T-helper 17 cell (primary cell): ENCODE measurements at places on chromosomes 5 and 9.
A peak's percentile ranks its signal among the peaks of the same experiment; 100 is the strongest.

- H3K4me3 ChIP-seq = no peak overlapping the region
- no peak for DNase-seq
- H3K27me3 ChIP-seq = no peaks in the 10 kb centered on the region
- H3K4me1 ChIP-seq = no peaks in the 10 kb centered on the region
- no peaks in the 10 kb centered on the region for H3K36me3 ChIP-seq
Measured at GRCh38 chr5:34439601-34440000, 216.5 kb upstream of the RAI14 start.

DNA sequence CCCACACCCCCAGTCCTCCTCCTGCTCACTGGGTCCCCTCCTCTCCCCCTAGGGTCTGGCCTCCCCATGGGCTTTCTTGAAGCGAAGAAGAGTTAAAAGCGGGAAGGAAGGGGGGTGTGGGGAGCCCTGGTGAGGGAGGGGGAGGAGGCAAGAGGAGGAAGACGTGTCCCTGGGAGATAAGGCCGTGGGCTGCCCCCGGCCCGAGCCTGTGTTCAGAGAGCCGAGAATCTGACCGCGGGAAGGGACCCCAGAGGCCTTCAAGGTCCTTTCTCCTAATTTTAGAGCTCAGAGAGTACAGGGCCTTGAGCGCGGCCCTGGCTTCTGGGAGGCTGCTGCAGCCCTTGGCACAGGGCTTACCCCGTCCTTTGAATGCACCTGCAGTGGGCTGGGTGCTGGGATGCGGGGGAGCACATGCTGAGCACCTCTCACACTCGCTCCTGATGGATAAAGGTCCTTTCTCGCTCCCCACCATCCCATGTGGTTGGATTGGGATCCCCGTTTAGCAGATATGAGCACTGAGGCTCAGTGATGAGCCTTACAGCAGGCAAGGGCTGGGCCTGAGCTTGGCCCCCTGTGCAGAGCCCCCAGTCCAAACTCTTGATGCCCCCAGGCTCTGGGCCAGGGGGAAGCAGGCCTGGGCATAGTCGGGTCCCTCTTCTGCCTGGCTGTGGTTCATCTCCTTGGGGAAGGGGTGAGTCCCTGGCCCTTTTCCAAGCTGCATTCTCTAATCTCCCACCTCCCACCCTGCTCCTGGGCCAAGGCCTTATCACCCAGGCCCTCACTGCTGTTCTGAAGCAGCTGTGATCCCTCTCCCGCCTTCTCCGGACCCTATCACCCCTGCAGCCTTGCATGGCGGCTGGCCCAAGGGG is 5.9 kb downstream of the GFI1B start:
- DNase-seq = no peak
- H3K36me3 ChIP-seq = no peaks in the 10 kb centered on the region
- peaks cover 80% of the 10 kb centered on the region for H3K27me3 ChIP-seq
- peaks cover 2% of the 10 kb centered on the region for H3K4me1 ChIP-seq
- H3K27ac ChIP-seq = no peak overlapping the region
- H3K4me3 ChIP-seq = no peak overlapping the region

- peaks cover 8% of the 10 kb centered on the region for H3K4me1 ChIP-seq
- H3K27ac ChIP-seq = no peak overlapping the region
- no peak for DNase-seq
- H3K27me3 ChIP-seq = peaks cover 72% of the 10 kb centered on the region
- peak overlapping the region; percentile 79 for H3K4me3 ChIP-seq
- H3K36me3 ChIP-seq = peaks cover 6% of the 10 kb centered on the region
Measured at GRCh38 chr5:77973253-77973609, 197.1 kb upstream of the TBCA start.

- H3K27me3 ChIP-seq = peaks cover 50% of the 10 kb centered on the region
- DNase-seq = no peak
- H3K4me3 ChIP-seq = no peak overlapping the region
Measured at GRCh38 chr5:115494570-115495289, 49.8 kb downstream of the FEM1C start.

DNA sequence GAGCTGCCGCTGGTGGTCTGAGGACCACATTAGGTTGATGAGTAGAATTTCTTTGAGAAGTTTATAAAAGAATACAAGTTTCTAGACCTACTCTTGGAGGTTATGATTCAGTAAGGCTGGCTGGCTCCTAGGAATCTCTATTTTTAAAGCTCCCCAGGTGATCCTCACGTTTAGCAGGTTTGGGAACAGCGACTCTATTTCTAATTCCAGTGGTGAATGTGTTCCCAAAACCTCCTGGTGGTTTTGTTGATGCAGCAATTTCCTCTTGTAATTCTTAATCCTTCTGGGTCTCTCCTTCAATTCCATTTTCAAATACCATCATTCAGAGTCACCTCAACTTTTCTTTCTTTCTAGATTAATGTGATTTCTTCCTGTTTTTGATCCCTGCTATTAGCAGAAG is 215.9 kb upstream of the RFX3 start:
- H3K36me3 ChIP-seq = no peaks in the 10 kb centered on the region
- peaks cover 10% of the 10 kb centered on the region for H3K27me3 ChIP-seq
- no peaks in the 10 kb centered on the region for H3K4me1 ChIP-seq
- no peak for DNase-seq
- no peak overlapping the region for H3K27ac ChIP-seq
- no peak overlapping the region for H3K4me3 ChIP-seq

DNA sequence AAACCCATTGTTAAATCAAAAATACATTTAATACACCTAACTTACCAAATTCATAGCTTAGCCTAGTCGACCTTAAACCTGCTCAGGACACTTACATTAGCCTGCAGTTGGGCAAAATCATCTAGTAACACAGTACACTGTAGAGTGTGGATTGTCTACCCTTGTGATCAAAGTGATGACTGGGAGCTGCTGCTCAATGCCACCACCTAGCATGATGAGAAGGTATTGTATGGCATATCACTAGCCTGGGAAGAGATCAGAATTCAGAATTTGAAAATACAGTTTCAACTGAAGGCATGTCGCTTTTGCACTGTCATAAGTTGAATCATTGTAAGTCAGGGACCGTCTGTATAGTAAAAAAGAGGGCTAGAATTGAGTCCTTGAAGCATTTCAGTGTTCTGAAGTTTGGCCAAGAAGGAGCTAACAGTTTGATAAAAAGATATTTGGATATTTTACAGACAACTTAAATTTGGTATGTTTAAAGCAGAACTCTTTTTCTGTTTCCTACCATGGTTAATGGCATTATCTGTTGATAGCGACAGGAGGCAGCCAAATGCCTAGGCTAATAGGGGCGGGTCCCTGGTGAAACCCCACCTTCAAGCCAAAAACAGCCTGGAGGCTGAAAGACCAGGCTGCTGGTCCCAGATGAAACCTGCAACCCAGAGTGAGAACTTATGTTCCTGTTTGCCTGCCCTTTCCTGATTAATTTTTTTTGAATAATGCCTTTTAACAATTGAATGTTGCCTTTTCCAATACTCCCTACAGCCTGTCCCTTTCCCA is 23.0 kb downstream of the SMIM15 start:
- DNase-seq = no peak
- H3K4me3 ChIP-seq = no peak overlapping the region
- no peaks in the 10 kb centered on the region for H3K36me3 ChIP-seq
- no peaks in the 10 kb centered on the region for H3K27me3 ChIP-seq
- H3K4me1 ChIP-seq = peaks cover 2% of the 10 kb centered on the region

DNA sequence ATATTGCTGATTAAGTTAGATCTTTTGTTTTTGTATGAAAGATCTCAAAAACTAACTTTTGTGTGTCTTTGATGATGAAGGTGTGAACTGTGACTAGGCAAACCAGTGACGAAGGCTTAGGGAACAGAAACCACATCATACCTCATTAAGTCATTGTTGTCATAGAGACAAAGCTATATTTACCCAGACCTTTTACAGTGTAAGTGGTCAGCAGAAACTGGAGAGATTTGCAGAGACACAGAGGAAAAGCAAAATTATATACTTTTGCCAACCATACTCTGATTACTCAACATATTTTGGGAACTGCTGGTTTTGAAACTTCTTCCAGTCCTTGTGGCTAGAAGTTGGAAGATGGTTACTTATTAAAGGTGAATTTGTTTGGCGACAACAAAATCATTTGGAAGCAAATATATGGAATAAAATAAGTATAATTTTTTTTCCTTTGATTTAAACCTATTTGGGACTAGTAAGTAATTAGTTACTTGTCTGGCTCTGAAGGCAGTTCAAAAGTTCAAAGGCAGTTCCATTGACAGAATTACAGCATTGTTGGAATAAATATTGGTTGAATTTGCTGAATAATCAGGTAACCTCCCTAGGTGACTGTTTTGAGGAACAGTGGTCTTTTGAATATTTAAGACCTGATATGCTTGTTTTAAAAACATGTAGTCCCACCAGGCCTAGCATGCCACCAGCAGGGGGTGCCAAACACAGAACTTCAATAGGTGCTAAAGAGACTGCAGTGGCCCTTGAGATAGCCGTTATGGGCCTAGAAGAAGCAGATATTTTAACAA is 103.8 kb downstream of the RPS23 start:
- H3K27ac ChIP-seq = no peak overlapping the region
- H3K4me3 ChIP-seq = no peak overlapping the region
- no peak for DNase-seq

DNA sequence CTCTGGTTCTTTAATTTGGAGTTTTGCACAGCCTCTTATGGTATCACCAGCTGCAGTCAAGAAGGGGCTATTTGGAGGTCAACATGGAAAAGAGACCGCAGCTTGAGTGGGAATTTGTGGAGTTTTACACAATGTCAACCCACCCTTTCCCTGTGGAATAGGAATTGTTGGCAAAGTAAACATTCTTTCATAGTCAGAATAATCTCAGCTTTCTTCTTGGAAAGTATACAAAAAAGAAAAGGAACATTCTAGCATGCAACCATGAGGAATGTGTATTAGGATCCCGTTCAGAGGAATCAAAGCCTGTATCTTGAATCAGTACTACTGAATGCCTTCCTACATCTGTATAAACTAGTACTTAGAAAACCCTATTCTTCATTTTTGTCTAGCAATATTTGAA is 107.6 kb downstream of the LURAP1L start:
- H3K4me1 ChIP-seq = no peaks in the 10 kb centered on the region
- DNase-seq = no peak
- no peaks in the 10 kb centered on the region for H3K36me3 ChIP-seq
- no peak overlapping the region for H3K4me3 ChIP-seq

DNA sequence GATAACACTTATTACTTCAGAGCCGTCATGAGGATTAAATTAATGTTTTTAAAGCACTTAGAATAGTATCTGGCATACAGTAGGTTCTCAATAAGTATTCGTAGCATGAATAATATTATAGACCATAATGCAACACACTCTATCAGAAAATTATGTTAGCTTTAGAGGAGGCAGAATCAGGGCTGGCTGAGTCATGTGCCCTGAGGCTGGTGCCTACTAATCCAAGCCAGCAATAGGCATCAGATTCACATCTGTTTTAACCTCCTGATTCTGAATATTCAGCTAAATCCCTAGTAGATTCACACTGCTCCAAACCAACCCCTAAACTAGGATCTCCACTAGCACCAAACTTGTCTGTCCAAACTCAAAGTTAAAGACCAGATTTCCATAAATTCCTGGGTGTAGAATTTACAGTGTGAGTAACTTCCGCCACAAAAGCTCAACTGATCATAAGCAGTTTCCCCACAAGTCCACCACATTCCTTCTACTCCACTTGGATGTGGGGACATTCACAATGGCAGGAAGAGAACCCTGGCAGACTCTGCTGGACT is 170.0 kb upstream of the DAPK1 start:
- no peak overlapping the region for H3K27ac ChIP-seq
- H3K27me3 ChIP-seq = peaks cover 26% of the 10 kb centered on the region

- no peaks in the 10 kb centered on the region for H3K27me3 ChIP-seq
- peaks cover 31% of the 10 kb centered on the region for H3K4me1 ChIP-seq
- peak overlapping the region; percentile 19 for H3K27ac ChIP-seq
- no peaks in the 10 kb centered on the region for H3K36me3 ChIP-seq
- no peak for DNase-seq
Measured at GRCh38 chr9:33820231-33820745, 3.3 kb downstream of the UBE2R2 start.
